Adrenal gland (tissue), 19 donors: ENCODE measurements at places on chromosomes 11 and 22. TPM values are rescaled to one million over a fixed set of nuclear protein-coding genes. Genes with fewer than 3 reads are reported as not detected.

- no peak for DNase-seq
These were observed 472.9 kb downstream of the SOX6 start for GRCh38 chr11:15883455-15883920.

GRCh38 chr11:96256215-96257011, 86.6 kb downstream of the MAML2 start:
- no peak for DNase-seq

The DNAJC24 gene
- 15.3 TPM for total RNA-seq

GRCh38 chr22:41021061-41021612, 70.0 kb downstream of the RBX1 start:
- DNase-seq: peak; percentile 19

The OR52J3 gene
- total RNA-seq: not detected

DNA sequence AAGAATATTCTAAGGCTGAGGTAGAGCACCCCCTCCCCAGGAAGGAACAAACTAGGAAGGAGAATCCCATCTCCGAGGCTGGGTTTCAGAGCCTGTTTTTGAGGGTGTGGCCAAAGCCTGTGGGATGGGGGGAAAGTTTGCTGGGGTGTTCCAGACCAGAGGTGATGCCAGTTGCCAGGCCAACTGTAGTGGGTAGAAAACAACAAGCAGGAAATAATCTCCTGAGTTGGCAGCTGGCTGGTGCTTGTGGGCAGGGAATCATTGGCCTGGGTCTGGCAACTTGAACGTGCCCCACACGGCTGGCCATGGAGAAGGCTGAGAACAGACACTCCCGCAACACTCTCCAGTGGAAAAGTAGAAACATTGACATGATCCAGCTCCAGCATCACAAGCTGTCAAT, 385.6 kb downstream of the ETS1 start:
- no peak for DNase-seq
